ENCODE measurements at places on chromosomes 5 and 9.

GRCh38 chr9:121529237-121529987 lies 29.8 kb upstream of the GGTA1 start:
- no peak for DNase-seq

DNA sequence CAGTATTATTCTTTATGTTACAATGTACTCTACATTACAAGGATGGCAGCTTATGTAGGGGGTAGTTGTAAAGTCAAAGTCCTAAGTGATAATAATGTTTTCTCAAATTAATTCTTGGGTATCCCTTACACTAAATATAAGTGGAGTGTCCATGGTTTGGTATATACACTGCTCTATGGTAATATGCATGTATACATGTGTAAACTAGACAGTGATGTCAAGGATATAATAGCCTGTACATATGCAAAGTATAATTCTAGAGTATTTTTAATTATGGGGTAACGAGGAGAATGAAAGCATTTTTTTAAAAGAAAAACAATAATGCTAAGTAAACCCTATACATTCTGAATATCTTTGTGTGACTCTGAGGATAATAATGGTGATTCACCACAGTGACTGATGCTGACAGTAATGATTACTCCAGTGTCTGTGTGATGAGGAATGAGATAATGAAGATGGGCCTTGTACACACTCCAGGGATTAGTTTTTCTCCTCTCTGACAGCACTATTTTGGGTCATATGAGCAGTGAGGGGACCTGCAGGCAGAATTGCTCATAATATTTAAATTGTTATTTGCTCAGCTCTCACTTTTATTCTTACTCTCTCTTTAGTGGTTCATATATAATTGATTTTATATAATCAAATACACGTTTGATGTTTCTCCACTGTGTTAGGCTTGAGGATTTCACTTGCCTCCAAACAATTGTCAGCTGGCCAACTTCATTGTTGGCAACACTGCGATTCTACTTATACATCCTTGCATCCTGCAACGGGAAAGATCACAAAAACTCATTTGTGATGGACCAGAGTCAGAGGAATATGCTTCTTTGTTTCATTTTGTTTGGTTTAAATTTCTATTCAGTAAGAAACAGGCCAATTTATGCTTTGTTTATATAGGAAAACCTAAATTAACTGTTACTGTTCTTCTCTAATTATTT lies 88.2 kb downstream of the NREP start:
- DNase-seq: no peak

DNA sequence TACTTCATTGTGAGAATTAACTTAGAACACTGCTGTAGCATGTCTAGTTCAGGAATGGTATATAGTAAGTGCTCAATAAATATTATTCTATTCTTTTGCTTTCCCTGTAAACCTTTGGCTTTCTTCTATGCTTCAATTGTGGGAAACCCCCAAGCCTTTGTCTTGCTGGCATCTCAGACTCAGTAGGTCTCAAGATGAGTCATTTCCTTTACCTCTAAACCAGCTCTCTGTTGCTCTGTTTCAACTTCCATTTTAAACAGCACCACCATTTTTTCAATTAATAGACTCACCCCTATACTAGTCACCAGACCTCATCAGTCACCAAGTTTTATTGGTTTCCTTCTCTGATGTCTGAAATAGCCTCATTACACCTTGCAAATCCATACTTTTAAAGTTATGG lies 43.5 kb downstream of the DMAC1 start:
- no peak for DNase-seq

DNA sequence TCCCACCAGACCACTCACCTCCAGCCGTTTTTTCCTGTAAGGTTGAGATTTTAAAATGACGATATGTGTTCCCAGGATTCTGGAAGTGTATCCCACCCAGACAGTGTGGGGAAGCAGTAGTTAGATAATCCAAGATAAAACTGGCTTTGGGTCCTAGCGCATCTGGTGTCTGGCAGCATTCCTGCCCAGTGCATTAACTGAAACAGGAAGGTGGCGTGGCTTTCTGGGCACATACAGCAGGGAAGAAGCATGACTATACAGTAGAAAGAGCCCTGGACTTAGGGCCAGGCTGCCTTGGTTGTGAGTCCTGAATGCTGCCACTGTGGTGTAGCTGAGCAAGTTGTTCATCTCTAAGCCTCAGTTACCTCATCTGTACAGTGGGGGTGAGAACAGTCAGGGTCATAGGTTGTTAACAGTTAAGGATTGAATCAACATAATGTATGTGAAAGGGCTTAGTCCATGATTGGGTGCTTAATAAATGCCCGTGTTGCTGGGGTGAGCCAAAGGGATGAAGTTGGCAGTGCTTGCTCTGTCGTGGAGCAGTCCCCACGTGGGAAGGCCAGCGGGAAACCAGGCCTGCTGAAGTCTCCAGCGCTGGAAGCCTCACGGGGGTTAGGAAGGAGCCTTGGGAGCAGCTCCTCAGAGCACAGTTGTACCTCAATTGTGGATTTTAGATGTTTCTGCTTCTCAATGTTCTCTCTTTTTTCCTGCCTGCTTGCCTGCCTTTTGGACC lies 18.0 kb downstream of the CLTA start:
- DNase-seq: no peak

GRCh38 chr9:130045725-130046450 lies 2.9 kb upstream of the FNBP1 start:
- no peak for DNase-seq

GRCh38 chr9:87685441-87685840 lies 40.5 kb upstream of the CTSL start:
- DNase-seq: no peak

All from cortex of kidney (tissue), 1 donor.